Smooth muscle cell of the umbilical artery (primary cell): ENCODE measurements at places on chromosomes 4 and X. TPM values are rescaled to one million over a fixed set of nuclear protein-coding genes. Genes with fewer than 3 reads are reported as not detected.

The ING2 gene
- total RNA-seq, result 10.7 and 15.8 TPM in 2 replicates

The SPATA18 gene
- total RNA-seq, result 23.2 and 25.4 TPM in 2 replicates

The ALAS2 gene
- not detected in 2 replicates for total RNA-seq

The SGMS2 gene
- 141 and 201 TPM in 2 replicates for total RNA-seq

The GLUD2 gene
- total RNA-seq, result 0.30 and 0.92 TPM in 2 replicates

The PFKFB1 gene
- under 0.01 TPM in 1 of 2 replicates, not detected in the other for total RNA-seq

The ODAPH gene
- under 0.01 and 0.18 TPM in 2 replicates for total RNA-seq

The MTMR8 gene
- total RNA-seq, result not detected in 2 replicates

The PRPS1 gene
- 23.8 and 30.4 TPM in 2 replicates for total RNA-seq

The ACE2 gene
- 0.05 TPM in 1 of 2 replicates, not detected in the other for total RNA-seq

The HSFX3 gene
- total RNA-seq, result not detected in 2 replicates

The MAGEE1 gene
- 0.42 and 0.89 TPM in 2 replicates for total RNA-seq

The S100P gene
- not detected in 2 replicates for total RNA-seq
